Ascending aorta (tissue), 2 donors: ENCODE measurements at places on chromosomes 5 and 9. TPM values are rescaled to one million over a fixed set of nuclear protein-coding genes. Genes with fewer than 3 reads are reported as not detected.

The TAS2R1 gene
- total RNA-seq = not detected

The TRMT10B gene
- total RNA-seq = 0.53 TPM

The C1QTNF2 gene
- total RNA-seq = 3.7 TPM

The IFNB1 gene
- total RNA-seq = not detected

- H3K36me3 ChIP-seq = no peaks in the 10 kb centered on the region
- H3K4me1 ChIP-seq = peaks cover 11% of the 10 kb centered on the region
- DNase-seq = no peak
- no peaks in the 10 kb centered on the region for H3K27me3 ChIP-seq
These were observed 26.0 kb downstream of the BICD2 start for GRCh38 chr9:92738661-92739081.

DNA sequence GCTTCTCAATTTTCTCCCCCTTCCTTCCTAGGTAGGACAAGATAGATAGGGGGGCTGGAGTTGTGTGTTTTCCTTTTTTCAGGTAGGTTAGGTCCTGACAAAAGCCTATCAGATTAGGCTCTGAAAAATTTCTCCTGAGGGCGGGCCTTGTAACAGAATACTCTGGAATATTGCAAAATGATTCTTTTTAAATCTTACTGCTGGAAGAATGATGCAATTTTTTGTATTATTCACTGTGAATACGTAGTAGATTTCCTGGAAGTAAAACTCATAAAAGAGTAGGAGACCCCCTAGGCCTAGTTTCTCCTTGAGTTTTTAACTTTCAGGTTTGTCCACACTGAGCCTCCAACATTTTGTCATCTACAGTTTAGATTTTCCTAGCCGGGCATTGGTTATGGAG lies 1701.8 kb downstream of the EFNA5 start:
- no peaks in the 10 kb centered on the region for H3K4me1 ChIP-seq
- no peak overlapping the region for H3K4me3 ChIP-seq
- H3K36me3 ChIP-seq = no peaks in the 10 kb centered on the region
- H3K27ac ChIP-seq = no peak overlapping the region

GRCh38 chr5:75632321-75632720 lies 21.1 kb downstream of the ANKDD1B start:
- H3K4me1 ChIP-seq = no peaks in the 10 kb centered on the region
- no peaks in the 10 kb centered on the region for H3K27me3 ChIP-seq
- no peaks in the 10 kb centered on the region for H3K36me3 ChIP-seq
- H3K4me3 ChIP-seq = no peak overlapping the region
- no peak for DNase-seq

- no peaks in the 10 kb centered on the region for H3K4me1 ChIP-seq
- no peak for DNase-seq
- no peaks in the 10 kb centered on the region for H3K27me3 ChIP-seq
- H3K27ac ChIP-seq = peak overlapping the region; percentile 96
- no peaks in the 10 kb centered on the region for H3K36me3 ChIP-seq
- H3K4me3 ChIP-seq = peak overlapping the region; percentile 92
These were observed 712 bp upstream of the HSPA4 start for GRCh38 chr5:133051061-133051541.

GRCh38 chr5:78503958-78504653 lies 143.7 kb downstream of the SCAMP1 start:
- H3K36me3 ChIP-seq = no peaks in the 10 kb centered on the region
- no peak for DNase-seq
- peak overlapping the region; percentile 73 for H3K27ac ChIP-seq
- peaks cover 10% of the 10 kb centered on the region for H3K4me1 ChIP-seq
- H3K4me3 ChIP-seq = no peak overlapping the region

DNA sequence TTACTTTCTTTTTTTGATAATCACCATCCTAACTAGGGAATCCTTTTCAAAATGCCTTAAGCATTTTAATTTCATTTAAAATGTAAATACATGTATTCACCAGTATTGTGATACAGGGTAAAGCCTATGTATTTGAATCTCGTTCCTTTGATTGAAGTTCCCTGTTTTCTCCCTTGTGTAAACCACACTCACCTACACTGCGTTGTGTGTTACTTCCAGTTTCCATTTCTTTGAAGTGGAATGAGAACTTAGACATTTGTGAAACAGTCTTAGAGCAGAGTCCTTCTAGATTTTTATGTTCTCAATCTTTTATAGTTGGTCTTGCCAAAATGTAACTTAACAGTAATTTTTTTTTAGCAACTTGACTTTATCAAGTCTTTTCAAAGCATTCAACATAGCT lies 101.4 kb downstream of the ZNF462 start:
- no peak overlapping the region for H3K27ac ChIP-seq
- no peak for DNase-seq
- no peaks in the 10 kb centered on the region for H3K27me3 ChIP-seq
- no peaks in the 10 kb centered on the region for H3K4me1 ChIP-seq
- no peak overlapping the region for H3K4me3 ChIP-seq

GRCh38 chr5:107672211-107673038 lies 1.7 kb upstream of the EFNA5 start:
- H3K27ac ChIP-seq = peak overlapping the region; percentile 89
- H3K4me3 ChIP-seq = peak overlapping the region; percentile 78
- no peaks in the 10 kb centered on the region for H3K27me3 ChIP-seq
- no peaks in the 10 kb centered on the region for H3K4me1 ChIP-seq
- DNase-seq = peak; percentile 90
- no peaks in the 10 kb centered on the region for H3K36me3 ChIP-seq
